ENCODE measurements at places on chromosomes 1 and 21. TPM values are rescaled to one million over a fixed set of nuclear protein-coding genes. Genes with fewer than 3 reads are reported as not detected.

KCNN3 gene
- not detected for total RNA-seq

FAM167B gene
- total RNA-seq, result 0.17 TPM

SPRR2A gene
- not detected for total RNA-seq

SYT14 gene
- total RNA-seq, result 5.8 TPM

LRIG2 gene
- 17.3 TPM for total RNA-seq

GNG4 gene
- not detected for total RNA-seq

ALX3 gene
- not detected for total RNA-seq

CTTNBP2NL gene
- total RNA-seq, result 19.3 TPM

DIRAS3 gene
- not detected for total RNA-seq

OR2L13 gene
- total RNA-seq, result not detected
